ENCODE measurements at places on chromosomes 13 and 19. TPM values are rescaled to one million over a fixed set of nuclear protein-coding genes. Genes with fewer than 3 reads are reported as not detected.

Gene SYT5
- 0.06 TPM for total RNA-seq

Gene SPRYD7
- 6.1 TPM for total RNA-seq

Gene HSPB6
- 1.8 TPM for total RNA-seq

Gene CEACAM7
- not detected for total RNA-seq

Gene TRIM28
- total RNA-seq: 252 TPM

Gene SPACA7
- not detected for total RNA-seq

DNA sequence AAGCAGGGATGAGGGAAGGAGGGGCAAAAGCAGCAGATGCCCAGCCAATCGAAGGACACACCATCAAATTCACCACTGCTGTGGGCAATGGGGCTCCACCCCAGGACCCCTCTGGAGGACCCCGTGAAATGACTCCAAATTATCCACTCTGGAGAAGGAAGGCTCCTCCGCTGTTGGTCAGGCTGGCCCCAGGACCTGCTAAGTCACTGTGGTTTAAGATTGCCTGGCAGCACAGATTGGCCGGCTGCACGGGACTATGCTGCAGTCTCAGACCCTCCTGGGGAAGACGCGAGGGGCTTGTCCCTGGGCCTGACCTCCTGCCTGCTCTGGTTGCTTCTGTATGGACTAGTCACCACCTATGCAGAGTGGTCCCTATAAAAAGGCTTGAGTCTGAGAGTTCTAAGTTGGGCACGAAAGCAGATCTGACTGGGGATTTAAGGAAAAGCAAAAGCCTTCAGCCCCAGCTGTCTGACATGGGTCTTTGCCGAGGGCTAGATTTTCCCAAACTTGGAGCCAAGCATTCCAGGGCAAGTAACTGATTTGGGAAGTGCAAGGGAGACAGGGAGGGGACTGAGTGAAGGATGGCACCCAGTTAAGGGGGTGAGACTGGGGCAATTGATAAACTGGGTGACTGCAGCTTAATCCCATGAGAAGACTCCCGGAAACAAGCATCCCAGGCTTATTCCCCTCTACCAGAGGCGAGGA, 91.7 kb downstream of the TSHZ3 start:
- no peak for DNase-seq

DNA sequence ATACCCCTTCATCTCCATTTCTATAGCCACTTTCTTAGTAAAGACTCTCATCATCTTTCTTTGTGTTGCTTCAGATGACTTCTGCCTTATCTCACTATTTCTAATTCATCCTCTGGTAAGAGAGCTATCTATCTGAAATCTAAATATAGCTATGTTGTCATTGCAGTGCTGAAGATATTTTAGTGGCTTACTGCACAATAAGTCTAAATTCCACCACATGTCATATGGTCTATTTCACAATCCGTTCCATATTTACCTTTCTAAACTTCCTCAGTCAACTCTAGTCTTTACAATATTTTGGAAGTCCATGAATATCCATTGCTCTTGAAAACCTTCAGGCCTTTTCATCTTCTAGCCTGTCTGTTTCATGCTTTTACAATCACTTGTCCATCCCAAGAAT, 465.1 kb upstream of the SLC10A2 start:
- no peak for DNase-seq

- DNase-seq: no peak
Measured at GRCh38 chr19:18190278-18190677, 2.7 kb upstream of the MPV17L2 start.

GRCh38 chr19:53037101-53038097, 7.1 kb upstream of the ERVV-2 start:
- peak; percentile 18 for DNase-seq

DNA sequence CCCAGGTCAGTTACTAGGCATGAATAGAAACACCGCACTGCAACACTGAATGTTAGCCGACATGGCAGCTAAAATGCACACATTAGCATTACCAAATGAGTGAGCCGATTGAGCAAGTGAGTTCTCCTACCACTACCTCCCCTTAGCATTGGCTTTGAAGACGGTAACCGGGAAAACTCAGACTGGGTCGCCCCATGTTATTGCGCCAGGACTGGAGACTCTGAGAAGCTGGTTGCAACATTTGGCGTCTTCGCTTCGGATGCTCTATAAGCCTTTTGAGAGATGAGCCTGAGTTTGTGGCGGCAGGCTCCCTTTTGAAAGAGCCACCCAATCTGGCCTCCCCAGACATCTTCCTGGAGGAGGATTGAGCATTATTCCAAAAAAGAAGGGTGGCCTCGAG, 68.5 kb upstream of the POMP start:
- DNase-seq: no peak

DNA sequence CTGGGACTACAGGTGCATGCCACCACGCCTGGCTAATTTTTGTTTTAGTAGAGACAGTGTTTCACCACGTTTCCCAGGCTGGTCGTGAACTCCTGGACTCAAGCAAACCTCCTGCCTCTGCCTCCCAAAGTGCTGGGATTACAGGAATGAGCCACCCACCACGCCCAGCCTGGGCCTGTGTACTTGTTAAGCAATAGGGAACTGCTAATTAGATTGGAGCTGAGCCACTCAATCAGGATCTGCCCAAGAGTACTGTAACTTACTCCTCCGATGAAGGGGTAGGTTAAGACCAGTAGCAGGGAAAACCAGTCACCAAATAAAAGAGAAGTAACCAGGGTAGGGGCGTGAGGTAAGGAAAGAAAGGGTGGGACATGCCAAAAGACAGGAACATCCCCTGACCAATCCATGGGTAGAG, 2.3 kb downstream of the DDX39A start:
- no peak for DNase-seq

DNA sequence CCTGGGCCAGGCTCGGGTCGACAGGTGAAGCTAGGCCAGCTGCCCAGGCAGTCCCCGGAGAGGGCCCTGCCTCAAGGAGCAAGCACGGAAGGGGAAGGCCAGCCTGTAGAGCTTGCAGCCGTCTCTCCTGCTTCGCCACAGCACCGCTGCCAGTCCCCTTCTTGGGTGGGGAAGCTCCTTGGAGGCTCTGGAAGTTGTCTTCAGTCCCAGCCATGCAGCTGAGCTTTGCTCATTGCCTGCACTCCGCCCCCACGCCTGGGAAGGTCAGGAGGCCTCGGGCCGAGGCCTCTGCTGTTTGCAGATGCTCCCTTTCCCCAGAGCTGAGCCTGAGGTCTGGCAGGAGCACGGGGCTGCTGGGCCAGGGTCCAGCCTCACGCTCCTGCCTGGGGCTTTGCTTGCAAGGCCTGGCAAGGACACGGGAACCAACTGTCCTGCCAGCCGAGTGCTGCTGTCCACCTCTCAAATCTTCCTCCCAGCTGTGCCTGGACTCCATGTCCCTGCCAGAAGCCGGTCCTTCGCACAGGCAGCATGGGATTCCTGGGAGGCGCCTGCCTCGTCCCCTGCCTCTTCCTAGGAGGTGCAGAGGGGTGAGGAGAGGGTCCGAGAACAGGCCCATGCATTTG, 13.3 kb downstream of the PLEKHF1 start:
- no peak for DNase-seq

DNA sequence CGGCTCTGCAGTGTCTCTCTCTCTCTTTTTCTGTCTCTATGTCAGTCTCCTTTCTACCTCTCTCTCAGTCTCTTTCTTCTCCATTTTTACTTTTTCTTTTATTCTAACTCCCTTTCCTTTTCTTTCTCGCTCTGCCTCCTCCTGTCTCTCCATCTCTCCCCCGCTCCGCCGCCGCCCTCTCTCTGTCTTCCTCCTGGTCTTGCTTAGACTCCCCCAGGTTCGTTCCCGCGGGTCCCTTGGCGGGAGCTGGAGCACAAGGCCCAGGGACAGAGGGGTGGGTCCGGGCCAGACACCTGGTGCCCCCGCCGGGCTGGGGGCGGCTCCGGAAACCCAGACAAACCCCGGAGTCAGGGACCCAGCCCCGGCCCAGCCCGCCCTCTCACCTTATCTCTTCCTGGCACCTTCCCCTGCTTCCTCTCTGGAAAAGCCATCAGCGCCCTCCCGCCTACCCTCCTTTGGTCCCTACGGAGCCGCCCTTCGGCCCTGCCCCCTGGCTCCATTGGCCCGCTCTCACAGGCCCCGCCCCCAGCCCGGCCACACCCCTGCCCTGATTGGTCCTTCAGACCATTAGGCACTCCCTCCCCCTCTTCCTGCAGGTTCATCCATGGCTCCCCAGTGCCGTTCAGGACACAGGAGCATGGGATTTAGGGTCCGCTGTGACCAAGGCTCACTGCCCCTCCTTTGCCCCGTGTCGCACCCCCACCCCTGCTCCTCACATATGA, 15.4 kb upstream of the NOP53 start:
- no peak for DNase-seq

DNA sequence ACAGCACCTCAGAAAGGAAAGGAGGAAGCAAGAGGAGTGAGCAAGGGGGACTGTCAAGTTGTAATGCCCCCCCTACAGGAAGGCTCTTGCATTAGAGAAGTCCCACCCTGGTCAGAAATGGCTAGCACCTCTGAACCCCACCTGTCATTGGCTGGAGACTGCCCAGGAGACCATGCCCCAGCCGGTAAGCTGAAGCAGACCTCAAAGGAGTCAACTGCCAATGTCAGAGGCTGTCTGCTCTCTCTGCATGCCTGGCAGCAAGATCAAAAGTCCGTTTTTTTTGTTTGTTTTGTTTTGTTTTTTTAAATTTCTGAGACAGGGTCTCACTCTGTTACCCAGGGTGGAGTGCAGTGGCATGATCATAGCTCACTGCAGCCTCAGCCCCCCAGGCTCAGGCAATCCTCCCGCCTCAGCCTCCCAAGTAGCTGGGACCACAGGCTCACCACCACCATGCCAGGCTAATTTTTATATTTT, 8.1 kb upstream of the BCL3 start:
- no peak for DNase-seq

GRCh38 chr13:111325146-111325890, 4.9 kb downstream of the TEX29 start:
- no peak for DNase-seq

GRCh38 chr19:35720163-35720524, 2.3 kb downstream of the KMT2B start:
- no peak for DNase-seq

DNA sequence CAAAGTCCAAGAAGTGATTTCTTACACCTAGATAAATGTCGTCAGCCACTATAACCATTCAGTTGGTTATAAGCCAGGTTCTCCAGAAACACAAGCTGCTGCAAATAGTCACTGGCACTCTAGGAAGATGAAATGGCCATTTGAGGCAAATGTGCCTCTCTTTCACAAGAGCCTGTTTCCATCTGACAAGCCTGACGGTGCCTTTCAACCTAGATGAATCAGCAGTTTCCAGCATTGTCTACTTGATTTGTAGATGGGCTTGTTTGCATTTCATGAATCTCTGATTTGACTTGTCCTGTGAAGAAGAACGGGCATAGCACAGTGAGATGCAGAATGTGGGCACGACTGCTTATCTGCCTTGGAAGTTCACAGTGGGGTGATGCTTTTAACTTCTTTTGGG, 327.2 kb downstream of the LMO7 start:
- DNase-seq: no peak

GRCh38 chr19:16581145-16581970, 9.1 kb upstream of the SLC35E1 start:
- no peak for DNase-seq
